ENCODE measurements at places on chromosomes 7 and 10.

GRCh38 chr10:125201108-125201524 is 40.8 kb upstream of the CTBP2 start:
- DNase-seq = no peak

GRCh38 chr7:46859963-46860475 is 721.9 kb downstream of the TNS3 start:
- no peak for DNase-seq

DNA sequence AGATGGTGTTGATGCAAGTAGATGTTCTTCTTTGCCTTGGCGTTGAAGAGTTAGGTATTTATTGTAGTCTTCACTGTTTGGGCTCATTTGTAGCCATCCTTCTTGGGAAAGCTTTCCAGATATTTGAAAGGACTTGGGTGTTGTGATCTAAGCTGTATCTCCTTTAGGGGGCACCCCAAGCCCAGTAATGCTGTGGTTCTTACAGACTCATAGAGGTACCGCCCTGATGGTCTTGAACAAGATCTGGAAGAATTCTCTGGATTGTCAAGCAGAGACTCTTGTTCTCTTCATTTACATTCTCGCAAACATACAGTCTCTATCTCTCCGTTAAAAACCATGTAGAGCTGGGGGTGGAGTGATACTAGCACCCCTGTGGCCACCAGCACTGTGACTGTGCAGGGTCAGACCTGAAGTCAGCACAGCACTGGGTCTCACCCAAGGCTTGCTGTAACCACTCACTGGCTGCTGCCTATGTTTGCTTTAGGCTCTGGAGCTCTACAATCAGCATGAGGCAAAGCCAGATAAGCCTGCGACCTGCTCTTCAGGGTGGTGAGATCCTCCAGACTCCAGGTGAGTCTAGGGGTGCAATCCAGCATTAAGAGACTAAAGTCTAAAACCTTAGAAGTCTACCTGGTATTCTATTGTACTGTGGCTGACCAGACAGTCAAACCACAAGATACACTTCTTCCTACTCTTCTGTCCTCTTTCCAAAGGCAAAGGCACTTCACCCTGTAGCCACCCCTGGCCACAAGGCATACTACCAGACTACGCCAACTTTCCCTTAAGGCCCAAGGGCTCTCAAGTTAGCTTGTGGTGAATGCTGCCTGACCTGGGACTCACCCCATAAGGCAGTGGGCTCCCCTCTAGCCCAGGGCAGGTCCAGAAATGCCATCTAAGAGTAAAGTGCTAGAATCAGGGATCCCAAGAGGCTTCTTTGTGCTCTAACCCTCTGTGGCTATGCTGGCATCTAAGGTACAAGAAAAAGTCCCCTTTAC is 209.7 kb upstream of the TMEM196 start:
- DNase-seq = no peak

DNA sequence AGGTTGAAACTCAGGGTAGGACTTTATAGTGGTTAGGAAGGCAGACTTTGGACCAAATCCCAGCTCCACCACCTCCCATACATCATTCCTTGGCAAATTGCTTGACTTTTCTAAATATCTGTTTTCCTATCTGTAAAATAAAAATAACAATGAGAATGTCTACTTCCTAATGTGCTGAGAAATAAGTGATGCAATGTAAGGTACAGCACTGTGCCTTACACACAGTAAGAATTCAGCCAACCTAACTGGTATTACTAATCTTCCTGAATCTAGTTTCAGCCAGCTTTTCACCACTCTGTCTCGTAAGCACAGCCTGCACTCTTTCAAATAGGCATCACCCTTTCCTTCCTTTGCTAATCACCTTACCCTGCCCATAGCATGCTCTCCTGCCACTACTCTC is 9.7 kb downstream of the PRLHR start:
- DNase-seq = no peak

DNA sequence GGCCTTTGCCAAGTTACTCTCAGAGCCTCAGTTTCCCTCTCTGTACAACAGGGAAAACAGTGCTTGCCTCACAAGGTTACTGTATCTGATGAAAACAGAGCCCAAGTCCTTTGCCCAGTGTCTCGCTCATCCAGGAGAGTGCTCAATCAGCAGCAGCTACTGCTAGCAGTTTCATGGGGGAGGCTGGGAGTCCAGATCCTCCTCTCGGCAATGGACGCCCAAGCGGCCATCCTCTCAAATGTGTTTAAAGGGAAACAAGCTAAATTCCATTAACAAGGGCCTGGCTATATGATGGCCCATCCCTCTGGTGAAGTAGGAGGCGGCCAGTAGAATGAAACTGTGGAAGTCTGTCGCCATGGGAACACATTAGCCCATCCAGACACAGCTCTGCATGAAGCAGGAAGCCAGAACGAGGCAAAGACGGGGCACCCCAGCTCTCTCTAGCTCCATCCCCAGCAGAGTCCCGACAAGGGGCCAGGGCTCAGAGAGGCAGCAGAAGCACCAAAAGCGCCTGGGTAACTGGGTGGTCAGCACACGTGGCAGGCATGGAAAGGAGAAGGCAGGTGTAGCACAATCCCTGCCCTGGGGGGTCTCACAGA is 35.2 kb downstream of the FAM53B start:
- no peak for DNase-seq

- DNase-seq = no peak
Observed at GRCh38 chr10:131845505-131846239, 55.1 kb upstream of the PPP2R2D start.

DNA sequence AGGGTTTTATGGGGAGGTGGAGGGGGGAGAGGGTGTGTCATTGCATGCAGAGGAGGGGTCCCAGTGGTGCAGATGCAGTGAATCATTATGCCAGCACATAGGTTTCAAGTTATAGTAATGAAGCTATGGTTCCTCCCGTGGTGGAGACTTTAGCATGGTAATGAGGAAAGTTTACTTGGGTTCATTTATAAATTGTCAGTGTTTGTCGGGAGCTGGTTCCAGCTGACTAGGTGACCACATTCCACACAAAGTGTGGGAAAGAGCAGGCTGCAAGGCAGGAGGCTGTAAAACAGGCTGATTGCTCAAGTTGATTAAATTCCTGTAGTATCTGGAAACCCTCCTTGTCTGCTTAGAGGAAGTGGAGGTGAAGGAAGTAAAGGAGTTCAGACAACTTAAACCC is 78.9 kb downstream of the SRI start:
- no peak for DNase-seq

Data from T-helper 17 cell (primary cell).